ENCODE measurements at places on chromosomes 12 and 14.

DNA sequence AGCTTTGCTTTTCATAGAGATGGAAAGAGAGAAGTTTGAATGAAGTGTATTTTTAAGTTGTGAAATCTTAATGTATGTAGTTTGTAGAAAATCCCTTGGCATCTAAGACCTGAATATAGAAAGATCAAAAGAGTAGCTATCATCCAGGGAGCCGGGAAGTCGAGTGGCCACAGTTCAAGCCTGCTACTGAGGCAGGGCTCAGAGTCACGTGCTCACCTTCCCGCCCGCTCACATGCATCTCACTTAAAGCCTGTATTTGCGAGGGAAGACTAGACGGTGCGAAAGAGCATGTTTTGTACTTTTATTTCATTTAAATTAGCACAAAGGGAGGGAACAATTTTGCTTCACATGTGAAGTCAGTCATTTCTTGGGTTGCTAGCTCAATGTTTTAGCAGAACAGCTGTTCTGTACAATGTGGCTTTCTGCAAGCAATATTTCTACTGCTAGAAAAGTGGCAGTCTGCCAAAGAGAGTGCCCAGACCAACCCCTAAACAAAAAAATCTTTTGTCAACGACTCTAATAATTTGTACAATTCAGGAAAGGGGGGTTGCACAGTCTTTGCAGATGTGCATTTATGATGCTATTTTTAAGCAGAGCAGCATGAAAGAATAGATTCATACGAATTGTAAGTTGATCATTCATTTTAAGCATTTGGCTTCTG lies 290.7 kb downstream of the NPAS3 start:
- H3K36me3 ChIP-seq, result no peaks in the 10 kb centered on the region
- no peak overlapping the region for H3K27ac ChIP-seq
- H3K4me3 ChIP-seq, result no peak overlapping the region
- H3K27me3 ChIP-seq, result no peaks in the 10 kb centered on the region

- H3K4me3 ChIP-seq, result peak overlapping the region; percentile 97
- peaks cover 48% of the 10 kb centered on the region for H3K36me3 ChIP-seq
- H3K4me1 ChIP-seq, result peaks cover 56% of the 10 kb centered on the region
- H3K27ac ChIP-seq, result peak overlapping the region; percentile 93
Observed at GRCh38 chr12:6790496-6791150, 1.3 kb downstream of the CD4 start.

DNA sequence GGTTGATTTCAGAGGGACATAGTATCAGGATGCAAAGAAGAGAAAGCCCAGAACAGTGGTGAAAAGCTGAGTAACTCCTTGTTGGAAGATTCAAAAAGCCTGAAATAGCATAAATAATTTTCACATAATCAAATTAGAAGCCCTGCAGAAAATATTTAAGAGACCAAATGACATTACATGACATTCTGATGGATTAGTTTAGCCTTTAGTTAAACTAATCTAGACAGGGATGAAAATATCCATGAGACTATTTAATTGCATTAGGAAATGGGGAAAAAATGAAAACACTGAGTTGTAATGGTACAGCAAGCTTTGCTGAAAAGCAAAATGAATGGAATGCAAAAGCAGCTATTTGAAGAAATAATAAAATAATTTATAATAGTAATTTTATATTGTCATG lies 91.8 kb downstream of the KIF21A start:
- no peaks in the 10 kb centered on the region for H3K27me3 ChIP-seq
- no peak overlapping the region for H3K4me3 ChIP-seq
- H3K36me3 ChIP-seq, result peaks cover 11% of the 10 kb centered on the region
- DNase-seq, result no peak

DNA sequence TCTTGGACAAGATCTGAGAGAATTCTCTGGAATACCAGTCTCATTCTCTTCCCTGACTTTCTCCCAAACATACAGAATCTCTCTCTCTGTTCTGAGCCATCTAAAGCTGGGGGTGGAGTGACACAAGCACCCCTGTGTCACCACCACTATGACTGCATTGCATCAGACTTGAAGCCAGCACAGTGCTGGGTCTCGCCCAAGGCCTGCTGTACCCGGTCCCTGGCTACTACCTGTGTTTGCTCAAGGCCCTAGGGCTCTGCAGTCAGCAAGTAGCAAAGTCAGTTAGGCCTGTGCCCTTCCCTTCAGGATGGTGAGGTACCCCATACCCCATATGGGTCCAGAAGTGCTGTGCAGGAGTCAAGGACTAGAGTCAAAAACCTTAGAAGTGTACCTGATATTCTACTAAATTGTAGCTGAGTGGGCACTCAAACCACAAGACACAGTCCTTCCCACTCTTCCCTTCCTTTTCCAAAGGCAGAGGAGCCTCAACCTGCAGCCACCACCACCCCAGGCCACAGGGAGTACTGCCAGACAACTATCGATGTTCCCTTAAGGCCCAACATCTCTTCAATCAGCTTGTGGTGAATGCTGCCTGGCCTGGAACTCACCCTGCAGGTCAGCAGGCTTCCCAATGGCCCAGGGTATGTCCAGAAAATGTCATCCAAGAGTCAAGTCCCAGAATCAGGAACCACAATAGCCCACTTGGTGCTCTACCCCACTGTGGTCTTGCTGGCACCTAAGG lies 21.2 kb upstream of the RDH16 start:
- peaks cover 2% of the 10 kb centered on the region for H3K27me3 ChIP-seq
- H3K4me1 ChIP-seq, result no peaks in the 10 kb centered on the region
- H3K36me3 ChIP-seq, result no peaks in the 10 kb centered on the region
- H3K4me3 ChIP-seq, result no peak overlapping the region
- no peak overlapping the region for H3K27ac ChIP-seq
- peak; percentile 51 for DNase-seq

DNA sequence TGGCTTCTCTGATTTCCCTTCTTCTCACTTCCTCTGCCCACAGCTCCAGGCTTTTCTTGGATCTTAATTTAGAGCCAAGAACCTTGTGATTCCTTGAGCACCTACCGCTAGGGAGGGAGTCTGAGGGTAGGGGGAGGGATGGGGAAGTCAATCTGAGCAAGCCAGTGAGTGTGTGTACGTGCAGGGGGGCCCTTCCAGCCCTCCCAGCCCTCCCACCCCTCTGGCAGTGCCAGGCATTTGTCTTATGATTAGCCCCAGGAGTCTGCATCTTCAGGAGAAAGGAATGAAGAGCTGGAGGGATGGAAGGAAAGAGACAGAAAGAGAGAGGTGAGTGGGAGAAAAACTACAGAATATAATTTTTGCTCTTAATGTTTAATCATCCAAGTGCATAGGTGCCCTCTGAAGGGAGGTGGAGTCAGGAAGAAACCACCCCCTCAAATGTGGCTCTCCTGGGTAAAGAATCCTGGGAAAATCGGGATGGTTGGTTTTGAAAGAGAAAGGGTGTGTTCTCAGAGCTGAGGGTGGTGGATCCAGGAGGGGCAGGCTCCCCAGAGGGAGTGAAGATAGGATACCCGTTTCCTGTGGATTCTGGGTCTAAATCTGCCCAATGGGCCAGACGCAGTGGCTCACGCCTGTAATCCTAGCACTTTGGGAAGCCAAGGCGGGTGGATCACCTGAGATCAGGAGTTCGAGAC lies 2.1 kb downstream of the PIANP start:
- H3K4me3 ChIP-seq, result no peak overlapping the region
- no peak for DNase-seq
- H3K27me3 ChIP-seq, result peaks cover 56% of the 10 kb centered on the region
- no peaks in the 10 kb centered on the region for H3K36me3 ChIP-seq

GRCh38 chr12:109926016-109926415 lies 25.9 kb downstream of the TCHP start:
- no peak for DNase-seq
- peaks cover 2% of the 10 kb centered on the region for H3K4me1 ChIP-seq
- H3K4me3 ChIP-seq, result no peak overlapping the region
- peaks cover 32% of the 10 kb centered on the region for H3K36me3 ChIP-seq
- H3K27ac ChIP-seq, result no peak overlapping the region
- H3K27me3 ChIP-seq, result no peaks in the 10 kb centered on the region

GRCh38 chr12:128784030-128784760 lies 39.6 kb downstream of the SLC15A4 start:
- H3K4me1 ChIP-seq, result peaks cover 6% of the 10 kb centered on the region
- no peaks in the 10 kb centered on the region for H3K36me3 ChIP-seq
- no peaks in the 10 kb centered on the region for H3K27me3 ChIP-seq
- no peak overlapping the region for H3K27ac ChIP-seq

DNA sequence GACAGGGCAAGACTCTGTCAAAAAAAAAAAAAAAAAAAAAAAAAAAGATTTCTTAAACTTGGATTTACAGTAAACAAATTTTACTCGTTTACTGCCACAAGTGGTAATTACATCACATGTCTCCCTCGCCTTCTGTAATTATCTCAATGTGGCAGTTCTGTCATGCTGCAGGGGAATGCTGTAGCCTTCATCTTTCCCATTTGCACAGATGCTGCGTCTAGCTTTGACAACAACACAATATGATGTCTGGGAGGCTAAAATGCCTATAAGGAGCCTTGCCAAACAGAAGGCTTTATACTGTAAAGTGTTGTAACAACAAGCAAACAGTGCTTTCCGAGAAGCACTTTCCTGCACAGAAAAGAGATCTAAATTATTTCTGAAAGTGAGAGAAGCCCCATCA lies 48.7 kb downstream of the ESR2 start:
- H3K4me3 ChIP-seq, result no peak overlapping the region
- H3K27ac ChIP-seq, result no peak overlapping the region

GRCh38 chr12:22271023-22271422 lies 63.5 kb downstream of the ST8SIA1 start:
- DNase-seq, result no peak
- peaks cover 2% of the 10 kb centered on the region for H3K27me3 ChIP-seq
- peaks cover 2% of the 10 kb centered on the region for H3K4me1 ChIP-seq

DNA sequence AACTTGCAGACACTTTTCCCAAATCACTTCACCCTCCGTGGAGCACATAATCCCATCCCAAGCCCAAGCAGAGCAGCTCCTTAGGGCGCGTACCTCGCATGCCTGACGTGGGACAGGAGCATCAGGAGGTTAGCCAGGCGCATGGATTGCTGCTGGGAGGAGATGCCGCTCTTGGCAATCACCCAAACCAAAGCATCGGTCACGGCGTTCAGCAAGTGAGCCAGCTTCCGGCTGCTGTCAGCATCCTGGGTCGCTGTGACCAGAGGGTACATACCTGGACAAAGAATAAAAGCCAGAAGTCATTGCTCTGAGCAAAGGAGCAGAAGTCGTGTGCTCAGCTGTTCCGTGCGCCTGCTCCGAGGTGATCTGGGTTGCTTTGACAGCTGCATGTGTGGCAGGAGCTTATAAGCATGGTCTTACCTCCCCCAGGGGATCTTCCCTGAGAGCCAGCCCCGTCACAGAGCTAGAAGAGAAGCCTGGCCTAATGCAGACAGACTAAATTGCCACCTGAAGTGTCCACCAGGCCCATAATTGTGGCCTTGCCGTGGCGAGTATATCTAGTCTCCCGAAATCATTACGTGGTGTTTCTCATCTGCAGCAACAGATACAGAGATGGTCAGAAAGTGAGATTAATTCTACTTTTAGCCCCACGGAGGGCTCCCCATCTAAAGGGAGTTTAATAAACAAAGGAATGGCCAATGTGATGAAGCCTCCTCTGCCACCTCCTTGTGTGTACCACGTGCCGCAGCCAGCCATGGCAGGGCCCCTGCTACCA lies 59.1 kb downstream of the ESR2 start:
- DNase-seq, result no peak
- peaks cover 8% of the 10 kb centered on the region for H3K4me1 ChIP-seq
- H3K4me3 ChIP-seq, result no peak overlapping the region
- H3K27ac ChIP-seq, result no peak overlapping the region

DNA sequence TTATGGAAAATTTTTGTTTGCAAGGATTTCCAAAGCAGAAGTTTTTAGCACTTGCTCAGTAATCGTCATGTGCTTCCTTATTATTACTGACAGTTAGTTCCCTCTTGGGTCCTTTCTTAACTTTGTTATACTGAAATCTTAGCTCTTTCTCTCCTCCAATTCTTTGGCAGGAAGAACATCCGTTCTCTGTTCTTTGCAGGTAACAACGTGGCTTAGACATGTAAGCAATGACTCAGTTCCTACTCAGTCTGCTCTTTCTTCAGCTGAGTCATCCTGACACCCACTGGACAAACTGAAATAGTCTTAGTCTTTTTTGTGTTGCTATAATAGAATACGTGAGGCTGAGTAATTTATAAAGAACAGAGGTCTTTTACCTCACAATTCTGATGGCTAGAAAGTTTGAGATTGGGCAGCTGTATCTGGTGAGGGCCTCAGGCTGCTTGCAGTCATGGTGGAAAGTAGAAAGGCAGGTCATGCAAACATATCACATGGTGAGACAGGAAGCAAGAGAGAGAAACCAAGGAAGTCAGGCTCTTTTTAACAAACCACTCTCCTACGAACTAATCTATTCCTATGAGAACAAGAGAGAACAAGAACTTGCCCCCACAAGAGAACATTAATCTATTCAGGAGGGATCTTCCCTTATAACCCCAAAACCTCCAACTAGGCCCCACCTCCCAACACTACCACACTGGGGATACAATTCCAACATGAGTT lies 49.2 kb downstream of the TESPA1 start:
- H3K27me3 ChIP-seq, result no peaks in the 10 kb centered on the region
- peak overlapping the region; percentile 56 for H3K4me3 ChIP-seq
- H3K27ac ChIP-seq, result peak overlapping the region; percentile 92
- peaks cover 63% of the 10 kb centered on the region for H3K36me3 ChIP-seq
- peaks cover 50% of the 10 kb centered on the region for H3K4me1 ChIP-seq

DNA sequence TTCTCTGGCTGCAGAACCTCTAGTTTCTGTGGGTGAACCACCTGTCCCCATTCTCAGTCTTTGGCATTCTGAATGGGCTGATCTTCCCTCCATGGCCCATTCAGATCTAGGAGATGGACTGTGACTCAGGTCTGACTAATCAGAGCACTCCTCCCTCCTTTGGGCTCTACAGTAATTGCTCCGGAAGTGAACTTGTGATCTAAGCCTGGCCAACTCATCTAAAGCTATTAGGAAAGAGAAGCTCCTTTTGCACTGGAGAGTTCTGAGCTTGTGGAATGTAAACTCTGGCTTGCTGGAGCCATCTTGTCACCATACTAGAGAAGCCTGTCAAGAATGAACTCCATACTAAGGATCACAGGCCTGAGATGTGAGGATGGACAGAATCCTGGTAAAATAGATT lies 168.2 kb downstream of the SUDS3 start:
- no peaks in the 10 kb centered on the region for H3K36me3 ChIP-seq
- no peak overlapping the region for H3K27ac ChIP-seq
- no peak overlapping the region for H3K4me3 ChIP-seq
- no peaks in the 10 kb centered on the region for H3K27me3 ChIP-seq
- DNase-seq, result no peak
- H3K4me1 ChIP-seq, result no peaks in the 10 kb centered on the region

DNA sequence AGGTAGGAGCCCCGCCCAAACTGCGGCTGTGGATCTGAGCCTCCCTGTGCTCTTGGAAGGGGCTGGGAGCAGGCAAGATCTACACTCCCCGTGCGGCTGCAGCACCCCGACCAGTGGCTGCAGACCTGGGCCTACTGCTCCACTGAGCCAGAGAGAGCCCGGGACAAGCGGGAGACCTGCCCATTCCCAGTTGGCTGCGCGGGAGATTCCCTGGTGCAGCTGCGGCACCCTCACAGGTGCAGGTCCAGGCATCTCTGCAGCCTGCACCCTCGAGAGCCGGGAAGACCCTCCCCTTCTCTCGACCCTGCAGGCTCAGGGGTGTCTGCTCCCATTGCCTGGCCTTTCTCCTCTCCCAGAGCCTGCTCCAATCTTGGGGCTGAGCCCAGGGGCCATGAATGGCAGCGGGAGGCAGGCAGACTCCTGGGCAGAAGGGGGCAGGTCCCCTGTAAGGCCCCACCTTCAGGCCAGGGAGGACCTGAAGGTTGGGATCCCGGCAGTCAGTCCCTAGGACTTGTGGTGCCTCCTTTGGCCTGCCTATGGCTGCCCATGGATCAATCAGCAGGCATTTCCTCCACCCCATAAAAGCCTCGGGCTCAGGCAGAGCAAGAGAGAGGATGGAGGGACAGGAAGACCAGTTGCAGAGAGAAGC lies 8.8 kb upstream of the A2M start:
- no peaks in the 10 kb centered on the region for H3K27me3 ChIP-seq
- DNase-seq, result peak; percentile 29
- H3K27ac ChIP-seq, result no peak overlapping the region
- H3K4me1 ChIP-seq, result no peaks in the 10 kb centered on the region
- H3K36me3 ChIP-seq, result no peaks in the 10 kb centered on the region
- H3K4me3 ChIP-seq, result no peak overlapping the region

Measured in activated CD4-positive, alpha-beta T cell treated with anti-CD3 and anti-CD28 coated beads, Interleukin-2, amount 10 ng/mL, durations not matched to agents 24 days and 14 days (primary cell).